Stimulated activated naive B cell treated with anti-CD40 and anti-IgM and Interleukin-4, amounts not matched to agents 10 μg/mL and 1 μg/mL and 100 μg/mL, for 72 hours (primary cell): ENCODE measurements at places on chromosomes 1 and 21.
A peak's percentile ranks its signal among the peaks of the same experiment; 100 is the strongest.

- DNase-seq = no peak
- H3K27ac ChIP-seq = no peak overlapping the region
- H3K36me3 ChIP-seq = peaks cover 6% of the 10 kb centered on the region
- no peak overlapping the region for H3K4me3 ChIP-seq
- peaks cover 76% of the 10 kb centered on the region for H3K27me3 ChIP-seq
These were observed 831 bp upstream of the KRTAP10-2 start for GRCh38 chr21:44552136-44552535.

DNA sequence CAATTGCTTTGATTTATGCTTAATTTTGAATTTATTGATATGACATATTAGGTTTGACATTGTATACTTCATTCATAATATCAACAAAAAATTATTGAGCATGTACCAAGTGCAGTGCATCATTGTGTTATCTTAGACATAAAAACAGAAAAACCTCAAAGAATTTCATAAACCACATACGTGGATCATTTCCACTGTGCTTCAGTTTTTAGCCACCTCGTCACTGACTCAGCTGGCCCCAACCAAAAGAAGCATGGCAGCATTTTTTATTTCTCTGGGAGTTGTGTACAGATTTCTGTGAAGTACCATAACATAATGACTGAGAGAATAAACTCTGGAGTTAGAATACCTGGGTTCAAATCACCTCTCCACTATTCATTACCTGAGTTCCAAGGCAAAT, 95.6 kb upstream of the C1orf87 start:
- H3K4me3 ChIP-seq = no peak overlapping the region
- H3K36me3 ChIP-seq = no peaks in the 10 kb centered on the region
- no peaks in the 10 kb centered on the region for H3K4me1 ChIP-seq
- H3K27ac ChIP-seq = no peak overlapping the region

DNA sequence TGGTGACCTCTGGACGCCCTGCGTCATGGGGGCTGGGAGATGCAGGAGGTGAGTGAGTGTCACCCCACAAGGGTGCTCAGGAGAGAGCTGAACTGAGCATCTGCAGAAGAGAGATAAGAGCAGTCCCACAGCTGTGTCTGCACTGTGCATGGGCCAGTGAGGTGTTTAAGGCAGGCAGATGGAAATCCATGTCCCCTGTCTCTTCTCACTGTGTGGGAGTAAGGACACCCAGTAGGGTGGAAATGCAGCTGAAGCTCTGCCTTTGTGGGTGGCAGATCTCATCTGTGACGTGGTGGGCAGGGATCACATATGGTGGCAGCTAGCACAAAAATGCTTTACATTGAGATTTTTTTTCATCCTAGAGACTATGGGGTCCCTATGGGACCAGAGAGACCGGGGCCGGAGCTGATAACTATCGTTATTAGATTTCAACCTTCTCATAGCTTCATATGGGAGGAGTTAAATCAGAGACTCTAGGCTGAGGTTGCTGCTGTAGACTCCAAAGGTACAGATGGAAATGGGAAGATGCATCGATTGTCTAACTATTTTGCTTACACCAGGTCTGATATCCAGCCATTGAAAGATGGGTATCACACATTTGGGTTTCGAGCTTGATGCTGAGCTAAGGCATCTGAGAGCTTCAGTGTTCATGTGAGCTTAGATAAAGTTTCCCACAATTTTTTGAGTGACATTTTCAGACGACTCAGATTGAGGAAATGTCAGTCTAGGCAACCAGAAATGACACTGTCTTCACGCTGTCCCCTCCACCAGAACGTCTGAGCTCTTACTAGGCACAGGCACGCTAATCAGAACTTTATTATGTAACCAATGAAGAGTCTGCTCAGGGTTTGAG, 65.3 kb upstream of the PSEN2 start:
- no peaks in the 10 kb centered on the region for H3K36me3 ChIP-seq
- DNase-seq = no peak
- H3K4me1 ChIP-seq = peaks cover 6% of the 10 kb centered on the region
- no peaks in the 10 kb centered on the region for H3K27me3 ChIP-seq
- H3K4me3 ChIP-seq = no peak overlapping the region
- no peak overlapping the region for H3K27ac ChIP-seq

GRCh38 chr21:44450999-44451398, 4.3 kb upstream of the LRRC3 start:
- no peak overlapping the region for H3K4me3 ChIP-seq
- H3K36me3 ChIP-seq = no peaks in the 10 kb centered on the region
- H3K4me1 ChIP-seq = peaks cover 2% of the 10 kb centered on the region
- H3K27ac ChIP-seq = peak overlapping the region; percentile 28
